Stimulated activated CD4-positive, alpha-beta T cell treated with anti-CD3 and anti-CD28 coated beads, Interleukin-4, amount 100 ng/mL, for 1 hour (primary cell): ENCODE measurements at places on chromosomes 12 and 14.

DNA sequence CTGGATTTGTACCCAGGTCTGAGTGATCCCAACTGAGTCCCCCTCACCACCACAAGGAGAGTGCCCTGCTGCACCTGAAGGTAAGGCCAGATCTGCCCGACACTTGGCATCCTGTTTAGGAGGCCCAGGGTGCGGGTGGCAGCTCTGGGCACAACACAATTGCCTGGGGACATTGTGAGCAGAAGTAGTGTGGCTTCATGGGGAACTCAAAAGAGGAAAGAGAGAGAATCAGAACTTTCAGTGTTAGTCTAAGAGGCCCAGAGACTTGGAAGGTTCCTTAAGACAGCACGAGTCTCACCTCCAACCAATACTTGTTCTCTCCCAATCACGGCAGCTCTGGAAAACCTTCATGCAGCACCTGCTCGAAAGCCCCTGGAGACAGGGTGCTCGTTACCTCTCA, 6.6 kb upstream of the SLC8B1 start:
- DNase-seq: no peak

- DNase-seq: no peak
These were observed 8.7 kb downstream of the WNT1 start for GRCh38 chr12:48986720-48987291.

DNA sequence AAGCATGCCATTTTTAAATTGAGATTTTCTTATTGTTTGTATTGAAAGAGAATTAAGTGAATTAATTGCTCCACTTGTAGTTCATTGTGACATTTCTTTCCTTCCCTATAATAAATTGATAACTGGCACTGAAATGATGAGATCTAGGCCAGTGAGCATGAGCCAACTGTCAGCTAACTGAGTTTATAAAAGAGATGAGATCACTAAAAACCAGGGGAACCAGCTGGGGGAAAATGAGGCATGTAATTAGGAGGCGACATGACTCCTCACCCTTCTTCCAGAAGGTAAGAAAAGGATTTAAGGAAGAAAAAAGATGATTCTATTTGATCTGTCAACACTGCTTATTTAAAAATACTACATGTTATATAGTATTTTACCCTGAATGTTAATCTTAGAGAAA, 104.5 kb upstream of the DNM1L start:
- DNase-seq: no peak

- no peak for DNase-seq
These were observed at the start of gene HRK for GRCh38 chr12:116881325-116881876. HRK (minus strand) TSS chr12:116881441; CDS start chr12:116881307, 134 bp downstream.

- no peak for DNase-seq
These were observed 14.2 kb downstream of the APPL2 start for GRCh38 chr12:105221583-105222283.

DNA sequence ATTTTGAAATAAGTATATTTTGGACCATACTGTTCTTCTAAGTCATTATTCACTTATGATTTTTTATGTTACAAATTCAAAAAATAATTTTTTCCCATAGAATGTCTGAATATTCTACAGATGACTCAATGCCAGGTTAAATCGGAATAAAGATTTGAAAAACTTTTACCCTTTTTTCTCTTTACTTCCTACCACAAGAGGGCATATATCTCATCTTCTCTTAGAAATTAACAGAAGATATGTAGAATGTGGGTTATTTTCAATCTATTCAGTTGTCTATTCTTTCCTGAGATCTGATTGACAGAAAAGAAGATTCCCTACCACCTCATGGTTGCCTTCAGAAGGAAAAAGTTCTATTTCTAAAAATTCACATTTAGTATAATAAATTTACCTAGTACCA, 53.0 kb upstream of the KITLG start:
- no peak for DNase-seq

DNA sequence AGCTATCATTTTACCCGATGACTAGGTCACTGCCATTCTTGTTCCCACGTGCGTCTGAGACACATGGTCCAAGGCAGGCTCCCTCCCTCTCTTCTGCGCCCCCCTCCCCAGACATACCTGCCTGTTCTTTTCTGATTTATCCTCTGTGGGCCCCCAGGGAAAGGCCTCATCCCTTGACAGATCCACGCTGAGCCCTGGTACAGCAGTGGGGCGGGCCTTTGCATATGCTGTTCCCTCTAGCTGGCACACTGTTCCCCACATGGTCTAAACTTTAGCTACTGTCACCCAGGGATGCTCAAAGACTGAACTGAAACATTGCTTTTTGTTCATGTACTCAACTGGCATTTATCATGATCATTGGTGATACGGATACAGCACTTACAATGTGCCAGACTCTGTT, 122.5 kb downstream of the SCARB1 start:
- no peak for DNase-seq

DNA sequence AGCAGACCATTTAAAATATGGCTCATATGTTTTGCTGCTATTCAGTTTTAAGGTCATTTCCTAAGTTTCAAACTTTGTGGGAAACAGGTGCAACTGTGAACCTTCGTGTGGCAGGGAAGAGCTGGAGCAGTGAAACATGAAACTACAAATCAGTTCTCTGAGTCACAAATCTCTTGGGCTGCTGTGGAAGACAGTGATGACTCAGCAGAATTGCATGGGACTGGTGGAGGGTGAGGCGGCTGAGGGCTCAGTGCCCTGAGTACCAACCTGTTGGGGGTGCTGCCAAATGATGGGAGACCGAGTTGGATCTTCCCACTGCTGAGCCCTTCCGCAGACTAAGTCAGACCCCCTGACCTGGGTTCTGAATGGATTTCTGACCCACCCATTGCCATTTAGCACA, 8.4 kb upstream of the CALM1 start:
- no peak for DNase-seq

DNA sequence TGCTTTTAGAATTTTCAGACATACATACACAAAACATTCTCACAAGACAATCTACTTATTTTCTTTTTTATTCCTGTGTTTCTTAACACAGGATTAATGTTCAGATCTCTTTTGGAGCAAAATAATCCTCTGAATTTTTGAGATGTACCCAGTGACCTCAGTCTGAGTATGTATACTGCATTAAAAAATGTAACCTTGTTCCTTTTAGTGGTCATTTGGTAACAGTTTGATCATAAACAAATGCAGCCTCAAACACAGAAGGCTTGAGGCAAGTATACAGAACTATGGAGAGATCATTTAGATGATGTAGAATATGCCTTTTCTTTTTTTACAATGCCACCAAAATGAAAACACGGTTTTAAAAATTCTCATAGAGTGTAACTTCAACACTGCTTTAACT, 9.7 kb downstream of the HIF1A start:
- no peak for DNase-seq

DNA sequence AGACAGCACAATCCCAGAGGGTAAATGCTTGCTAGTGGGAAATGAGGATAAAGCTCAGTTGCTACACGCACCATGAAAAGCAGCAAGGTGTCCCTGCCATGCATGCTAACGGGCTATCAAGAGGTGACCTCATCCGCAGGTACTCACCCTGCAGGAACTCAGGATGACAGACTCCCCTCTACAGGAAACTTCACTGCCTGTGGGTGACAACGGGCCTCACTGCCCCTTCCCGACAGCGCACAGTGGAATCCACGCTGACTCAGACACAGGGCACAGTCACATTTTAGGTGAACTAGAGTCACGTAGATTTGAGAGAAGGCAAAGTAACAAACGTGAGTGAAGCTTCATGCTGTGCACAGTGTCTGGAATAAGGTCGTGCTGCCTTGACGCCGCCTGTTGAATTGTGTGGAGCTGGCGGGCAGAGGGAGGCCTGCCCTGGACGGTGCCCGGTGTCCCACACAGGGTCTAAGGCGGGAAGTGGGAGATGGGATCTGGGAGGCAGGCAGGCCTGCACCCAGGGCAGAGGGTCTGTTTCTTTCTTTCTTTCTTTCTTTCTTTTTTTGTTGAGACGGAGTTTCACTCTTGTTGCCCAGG, 331.8 kb downstream of the TMEM132D start:
- no peak for DNase-seq

- DNase-seq: no peak
These were observed 145.3 kb downstream of the SLC5A8 start for GRCh38 chr12:101064721-101065120.

DNA sequence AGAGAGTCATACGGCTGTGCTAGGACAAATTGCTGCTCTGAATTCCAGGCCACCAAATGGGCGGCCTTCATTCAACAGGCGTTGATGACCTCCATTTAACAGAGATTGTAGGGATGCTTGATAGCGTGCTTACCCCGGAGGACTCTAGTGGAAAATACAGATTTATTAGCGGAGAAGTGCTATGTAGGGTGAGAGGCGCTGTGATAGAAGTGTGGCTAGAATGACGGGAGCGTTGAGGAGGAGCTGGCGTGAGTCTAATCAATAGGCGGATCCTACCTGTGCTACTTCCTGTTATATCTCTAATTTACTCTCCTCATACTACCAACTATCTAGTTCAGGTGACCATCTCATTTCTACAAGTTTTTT, 668 bp downstream of the MRPS35 start:
- no peak for DNase-seq
